ENCODE measurements at places on chromosomes 3 and 15. TPM values are rescaled to one million over a fixed set of nuclear protein-coding genes. Genes with fewer than 3 reads are reported as not detected.

DNA sequence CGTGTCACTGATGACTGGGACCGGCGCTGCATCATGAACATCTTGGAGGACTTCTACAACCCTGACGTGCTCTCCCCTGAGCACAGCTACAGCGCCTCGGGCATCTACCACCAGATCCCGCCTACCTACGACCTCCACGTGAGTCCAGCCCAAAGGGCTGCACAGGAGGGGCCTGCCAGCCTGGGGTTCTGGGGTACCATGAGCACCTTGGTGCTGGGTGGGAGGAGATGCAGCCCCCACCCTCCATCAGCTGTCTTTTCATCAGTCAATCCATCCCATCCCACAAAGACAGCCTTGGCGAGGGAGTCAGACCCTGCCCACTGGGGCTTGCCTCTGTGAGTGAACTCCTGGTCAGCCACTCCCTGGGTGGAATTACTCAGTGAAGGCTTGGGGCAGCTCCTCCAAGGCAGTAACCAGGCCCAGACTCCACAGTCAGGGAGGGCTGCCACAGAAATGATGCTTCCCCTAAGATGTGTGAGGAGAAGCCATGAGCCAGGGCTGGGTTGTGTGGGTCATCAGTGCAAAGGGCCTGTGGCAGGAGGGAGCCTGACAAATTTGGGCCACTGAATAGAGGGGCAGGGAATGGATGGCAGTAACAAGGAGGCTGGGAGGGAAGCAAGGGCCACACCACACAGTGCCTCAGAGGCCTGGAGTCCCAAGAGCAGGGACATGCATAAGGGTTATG is 47.9 kb downstream of the SEMA3G start:
- no peak for DNase-seq

- peak; percentile 29 for DNase-seq
Measured at GRCh38 chr15:69478259-69478781, 25.7 kb downstream of the RPLP1 start.

DNA sequence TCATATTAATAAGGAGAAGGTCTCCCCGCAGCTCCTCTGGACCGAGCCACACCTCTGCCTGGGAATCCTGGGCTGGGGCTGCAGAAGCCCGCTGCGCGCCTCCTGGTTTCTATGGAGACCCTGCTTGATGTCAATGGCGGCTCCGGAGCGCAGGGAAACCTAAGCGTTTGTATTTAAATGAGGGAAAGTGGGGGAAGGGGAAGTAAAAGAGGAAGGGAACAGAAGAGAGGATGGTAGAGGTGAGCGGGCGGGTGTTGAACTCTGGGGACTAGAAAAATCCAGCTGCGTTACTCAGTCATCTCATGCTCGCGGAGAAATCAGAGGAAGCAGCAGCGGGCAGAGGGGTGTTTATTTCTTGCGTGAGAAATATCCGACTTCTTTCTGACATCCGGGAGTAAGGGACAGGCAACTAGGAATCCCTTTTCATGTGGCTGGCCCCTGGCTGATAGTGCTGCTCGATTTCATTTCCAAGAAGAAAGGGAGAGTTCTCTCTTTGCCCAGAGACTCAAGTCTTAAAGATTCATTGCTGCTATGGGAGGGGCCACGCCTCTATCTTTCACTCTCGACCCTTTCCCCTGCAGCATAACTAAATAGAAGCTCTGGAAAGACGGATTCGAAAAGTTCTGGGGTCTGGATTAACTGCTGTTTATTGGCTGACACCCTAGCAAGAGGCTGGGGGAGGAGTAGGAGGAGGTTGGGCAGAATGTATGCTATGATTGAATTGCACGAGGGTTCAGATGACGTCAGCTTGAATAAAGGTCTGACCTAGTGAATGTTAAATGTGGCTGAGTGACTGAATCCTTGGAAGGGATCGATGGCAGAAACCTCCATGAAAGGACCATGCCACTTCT is 110.5 kb upstream of the GAP43 start:
- peak; percentile 50 for DNase-seq

The COL6A5 gene
- not detected for total RNA-seq

The GLT8D1 gene
- total RNA-seq = 104 TPM

The AGBL1 gene
- total RNA-seq = not detected
